ENCODE measurements at places on chromosomes 13 and 19.

DNA sequence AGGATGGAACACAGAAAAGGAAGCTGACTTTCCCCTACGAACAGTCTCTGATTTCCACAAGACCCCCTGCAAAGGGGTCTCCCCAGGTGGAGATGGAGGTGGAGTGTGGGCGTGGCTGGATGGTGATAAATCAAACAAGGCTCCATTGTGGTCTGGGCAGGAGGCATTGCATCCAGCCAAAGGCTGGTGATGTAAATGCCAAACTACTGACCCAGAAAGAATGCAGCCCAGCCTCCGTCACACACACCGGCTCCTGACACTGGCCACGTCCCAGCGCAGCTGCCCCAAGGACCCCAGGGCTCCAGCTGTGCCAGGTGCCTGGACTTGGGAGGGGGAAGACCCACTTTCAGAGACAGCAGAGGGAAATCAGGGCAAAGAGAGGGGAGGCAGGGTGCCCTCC, 6.3 kb downstream of the SLC7A1 start:
- no peak for DNase-seq

DNA sequence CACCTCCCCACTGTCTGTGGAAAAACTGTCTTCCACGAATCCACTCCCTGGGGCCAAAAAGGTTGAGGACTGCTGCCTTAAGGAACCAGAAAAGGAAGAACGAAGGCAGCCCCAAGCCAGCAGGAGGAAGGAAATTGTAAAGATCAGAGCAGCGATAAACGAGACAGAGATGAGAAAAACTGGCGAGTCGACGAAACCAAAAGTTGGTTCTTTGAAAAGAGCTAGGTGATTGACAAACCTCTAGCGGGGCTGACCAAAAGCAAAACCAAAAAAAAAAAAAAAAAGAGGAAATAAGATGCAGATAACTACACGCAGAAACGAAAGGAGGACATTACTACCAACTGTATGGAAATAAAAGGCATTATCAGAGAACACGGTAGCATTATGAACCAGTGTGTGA, 76.9 kb downstream of the GADD45B start:
- no peak for DNase-seq

- no peak for DNase-seq
Measured at GRCh38 chr13:36772853-36773252, 46.2 kb upstream of the RFXAP start.

DNA sequence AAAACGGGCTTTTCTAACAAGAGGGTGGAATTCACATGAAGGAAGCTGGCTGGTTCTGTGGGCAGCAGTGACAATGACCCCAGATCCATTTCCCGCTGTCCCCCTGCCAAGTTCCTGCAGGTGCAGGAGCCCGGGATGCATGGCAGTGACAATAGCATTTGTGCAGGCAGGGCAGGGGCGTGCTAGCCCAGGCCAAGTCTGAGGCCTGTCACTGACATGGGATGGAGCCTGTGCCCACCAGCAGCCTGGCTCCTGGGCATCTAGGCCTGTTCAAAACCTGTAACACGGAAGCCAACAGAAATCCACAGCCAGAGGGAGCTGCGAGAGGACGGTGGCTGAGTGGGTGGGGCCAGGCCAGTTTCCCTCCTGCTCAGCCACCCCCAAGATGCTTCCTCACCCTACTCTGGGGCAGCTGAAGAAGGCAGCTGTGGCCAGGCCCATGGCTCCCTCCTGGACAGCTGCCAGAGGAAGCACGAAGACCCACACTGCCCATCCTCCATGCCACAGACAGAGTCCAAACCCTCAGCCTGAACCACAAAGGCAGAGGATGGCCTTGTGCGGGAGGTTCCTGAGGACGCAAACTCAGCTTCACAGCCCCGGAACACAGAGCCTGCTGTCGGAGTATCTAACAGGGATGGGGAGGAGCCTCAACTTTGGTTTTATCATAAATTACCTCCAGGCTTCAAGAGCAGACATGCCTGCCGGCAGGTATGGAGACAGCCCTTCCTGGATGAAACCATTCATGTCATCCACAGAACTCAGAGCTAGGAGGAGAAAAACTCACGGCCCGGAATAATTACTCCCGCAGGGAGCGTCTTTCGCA, 74.0 kb downstream of the CEBPG start:
- no peak for DNase-seq

- no peak for DNase-seq
Measured at GRCh38 chr19:43798026-43798545, 4.2 kb downstream of the LYPD5 start.

GRCh38 chr13:111963031-111963430, 103.9 kb upstream of the SOX1 start:
- no peak for DNase-seq

- no peak for DNase-seq
Measured at GRCh38 chr19:8209462-8210378, 550 bp downstream of the CERS4 start.

DNA sequence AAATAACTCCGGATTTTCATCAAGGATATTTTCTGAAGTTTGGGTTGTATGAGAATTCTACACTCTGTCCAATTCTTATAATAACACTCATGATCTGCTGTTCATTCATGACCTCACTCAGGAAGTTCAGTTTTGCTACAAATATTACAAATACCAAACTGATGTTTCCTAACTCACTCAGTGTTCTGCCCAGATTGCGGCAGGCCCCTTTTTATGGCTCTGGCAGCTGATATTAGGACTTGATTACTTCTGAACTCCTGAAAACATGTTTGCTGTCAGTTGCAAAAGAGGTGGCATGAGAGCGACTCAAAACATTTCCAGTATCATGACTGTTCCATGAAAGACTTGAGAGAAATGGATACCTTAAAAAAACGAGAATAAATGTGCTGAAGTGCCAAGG, 188.0 kb downstream of the RGCC start:
- DNase-seq = no peak

DNA sequence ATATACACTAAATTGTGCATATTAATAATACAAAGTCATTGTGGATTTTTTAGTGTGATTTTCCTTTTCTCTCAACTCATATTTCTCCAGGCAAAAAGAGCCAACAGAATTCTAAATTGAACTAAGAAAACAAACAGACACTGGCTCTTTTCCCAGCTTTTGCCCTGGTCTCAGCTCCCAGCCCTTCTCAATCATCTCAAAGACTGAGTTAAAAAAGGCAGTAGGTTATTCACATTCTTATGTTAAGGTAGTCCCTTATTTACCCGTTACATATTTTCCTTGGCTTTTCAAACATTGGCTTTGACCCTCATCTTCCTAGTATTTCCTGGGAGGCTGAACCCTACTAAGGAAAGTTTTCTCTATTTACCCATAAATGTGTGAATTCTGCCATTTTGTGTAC, 753.6 kb downstream of the LIG4 start:
- DNase-seq = no peak

DNA sequence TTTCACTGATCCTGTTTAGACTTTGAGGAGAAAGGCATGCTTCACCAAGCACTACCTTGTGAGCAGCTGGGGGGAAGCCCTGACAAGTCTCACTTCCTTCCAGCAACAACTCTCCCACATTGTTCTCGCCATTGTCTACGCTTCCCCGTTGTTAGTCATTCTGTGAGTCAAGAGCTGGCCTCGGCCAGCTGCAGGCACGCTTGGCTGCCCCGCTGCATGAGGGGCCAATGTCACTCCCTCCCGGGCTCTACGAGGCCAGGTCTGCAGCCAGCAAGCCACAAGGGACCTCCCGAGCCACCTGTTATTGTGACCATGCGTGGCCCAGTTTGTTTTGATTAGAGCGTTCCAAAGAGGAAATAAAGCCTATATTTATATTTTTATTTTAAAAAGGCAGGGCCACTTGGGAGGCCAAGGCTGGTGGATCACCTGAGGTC, 220.9 kb downstream of the FOXO1 start:
- DNase-seq = no peak

GRCh38 chr13:69306766-69307165, 800.9 kb upstream of the ATXN8OS start:
- no peak for DNase-seq

DNA sequence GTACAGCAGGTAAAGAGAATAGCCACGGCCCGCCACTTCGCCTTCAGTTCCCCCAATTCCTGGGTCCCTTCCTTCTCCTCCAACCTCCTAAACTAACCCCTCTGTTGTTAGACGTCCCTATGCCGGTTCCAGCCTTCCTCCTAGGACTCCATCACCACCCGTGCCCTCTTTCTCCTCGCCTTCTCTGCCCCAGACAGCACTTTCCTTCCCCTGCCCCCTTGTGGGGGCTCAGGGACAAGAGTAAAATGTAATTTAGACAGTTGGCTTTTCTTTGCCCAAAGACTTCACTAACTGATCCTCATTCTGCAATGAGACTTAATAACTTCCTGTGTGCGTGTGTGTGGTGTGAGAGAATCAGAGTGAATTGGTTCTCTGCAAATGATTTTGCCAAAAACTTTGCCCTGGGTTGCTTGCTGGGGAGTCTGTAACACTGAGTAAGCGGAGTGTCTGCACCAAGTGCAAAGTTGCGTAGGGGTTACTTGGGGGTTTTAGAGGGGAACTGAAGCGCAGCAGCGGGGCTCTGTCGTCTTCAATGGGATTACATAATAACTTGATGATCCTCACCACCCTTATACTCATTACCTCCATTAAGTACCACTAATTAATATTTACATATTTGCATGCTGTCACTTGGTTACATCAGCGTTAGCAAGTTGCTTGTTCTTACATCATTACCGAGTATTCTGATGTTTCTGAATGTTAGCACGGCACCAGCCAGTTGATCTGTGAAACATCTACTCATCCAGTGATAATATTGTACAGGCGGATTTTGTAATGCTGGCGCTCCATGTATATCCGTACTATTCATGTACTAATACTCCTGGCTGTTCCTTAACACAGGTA, 19.9 kb upstream of the SGCG start:
- DNase-seq = no peak

DNA sequence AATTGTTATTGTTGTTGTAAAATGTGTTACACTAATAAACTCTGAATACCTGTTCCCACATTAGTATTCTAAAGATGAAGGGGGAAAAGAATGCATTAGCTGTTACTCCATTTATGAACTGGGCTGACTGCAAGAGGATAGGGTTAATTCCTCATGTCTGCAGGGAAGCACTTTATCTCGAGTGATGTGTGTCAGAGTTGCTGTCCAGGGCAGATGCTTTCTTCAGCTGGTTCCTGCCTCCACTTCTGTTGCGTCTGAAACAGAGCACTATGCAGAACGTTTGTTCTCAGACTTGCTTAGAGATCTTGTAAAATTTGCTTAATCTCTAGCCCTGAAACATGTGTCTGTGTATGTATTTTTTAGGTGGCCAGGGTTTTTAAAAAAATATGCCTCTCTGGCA, 318.8 kb downstream of the SPRY2 start:
- no peak for DNase-seq

GRCh38 chr19:54041969-54042606, 21.6 kb downstream of the VSTM1 start:
- DNase-seq = no peak

DNA sequence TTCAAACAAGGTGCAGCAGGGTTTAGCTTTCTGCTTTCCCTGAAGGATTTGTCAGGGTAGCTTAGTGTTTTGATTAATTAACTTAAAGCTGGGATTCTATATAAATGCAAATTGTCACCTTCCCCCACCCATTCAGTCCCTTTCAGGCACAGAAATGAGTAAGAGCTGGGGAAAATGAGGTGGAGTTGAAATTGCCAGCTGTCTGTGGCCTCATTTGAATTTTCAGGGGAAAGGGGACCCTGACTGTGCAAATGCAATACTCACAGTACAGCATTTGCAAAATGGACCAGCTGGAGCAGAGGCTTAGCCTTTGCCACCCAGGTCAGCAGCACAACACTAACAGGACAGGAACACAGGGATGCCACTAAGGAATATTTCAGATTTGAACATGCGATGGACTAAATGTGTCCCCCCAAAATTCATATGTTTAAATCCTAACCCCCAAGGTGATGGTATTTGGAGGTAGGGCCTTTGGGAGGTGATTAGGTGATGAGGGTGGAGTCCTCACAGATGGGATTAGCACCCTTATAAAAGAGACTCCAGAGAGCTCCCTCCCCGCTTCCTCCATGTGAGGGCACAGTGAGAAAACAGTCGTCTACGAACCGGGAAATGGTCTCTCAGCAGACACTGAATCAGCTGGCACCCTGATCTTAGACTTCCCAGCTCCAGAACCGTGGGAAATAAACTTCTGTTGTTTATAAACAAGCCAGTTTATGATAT, 59.5 kb upstream of the CYSLTR2 start:
- no peak for DNase-seq

GRCh38 chr13:102028206-102028605, 373.6 kb downstream of the FGF14 start:
- DNase-seq = no peak

DNA sequence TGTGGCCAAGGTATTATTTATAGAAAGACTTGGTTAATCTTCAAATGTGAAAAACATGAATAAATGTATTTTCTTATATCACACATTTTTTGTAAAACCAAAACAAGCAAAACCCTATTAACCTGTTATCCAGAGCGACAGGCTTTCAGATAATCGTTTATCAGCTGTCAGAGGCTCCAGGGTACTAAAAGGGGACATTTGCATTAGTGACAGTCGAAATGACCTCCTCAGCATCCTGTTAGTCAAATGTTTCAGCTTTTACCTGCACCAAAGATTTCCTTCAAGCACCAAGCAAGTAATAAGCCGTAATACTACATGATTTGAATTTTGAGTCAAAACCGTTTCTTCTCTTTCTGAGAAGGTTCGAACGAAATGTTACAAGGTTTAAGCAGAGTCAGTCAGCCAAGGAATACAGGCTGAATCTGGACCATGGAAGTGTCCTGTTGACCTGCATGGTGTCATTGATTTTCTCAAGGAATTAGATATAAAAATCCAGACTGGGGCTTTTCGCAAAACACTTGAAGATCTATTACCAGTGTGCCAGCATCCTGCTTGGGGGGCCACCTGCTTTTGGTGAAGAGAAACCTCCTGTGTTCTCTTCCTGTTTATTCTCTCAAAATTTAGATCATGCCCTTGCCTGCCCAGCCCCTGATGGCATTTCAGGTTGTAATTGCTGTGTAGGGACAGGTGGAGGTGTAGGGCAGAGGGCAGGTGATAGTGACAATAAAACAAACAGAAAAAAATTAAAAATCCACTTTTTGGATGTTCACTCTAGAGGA, 11.3 kb upstream of the RFC3 start:
- DNase-seq = no peak
